Activated naive CD4-positive, alpha-beta T cell (primary cell): ENCODE measurements at places on chromosomes 3 and 15.

DNA sequence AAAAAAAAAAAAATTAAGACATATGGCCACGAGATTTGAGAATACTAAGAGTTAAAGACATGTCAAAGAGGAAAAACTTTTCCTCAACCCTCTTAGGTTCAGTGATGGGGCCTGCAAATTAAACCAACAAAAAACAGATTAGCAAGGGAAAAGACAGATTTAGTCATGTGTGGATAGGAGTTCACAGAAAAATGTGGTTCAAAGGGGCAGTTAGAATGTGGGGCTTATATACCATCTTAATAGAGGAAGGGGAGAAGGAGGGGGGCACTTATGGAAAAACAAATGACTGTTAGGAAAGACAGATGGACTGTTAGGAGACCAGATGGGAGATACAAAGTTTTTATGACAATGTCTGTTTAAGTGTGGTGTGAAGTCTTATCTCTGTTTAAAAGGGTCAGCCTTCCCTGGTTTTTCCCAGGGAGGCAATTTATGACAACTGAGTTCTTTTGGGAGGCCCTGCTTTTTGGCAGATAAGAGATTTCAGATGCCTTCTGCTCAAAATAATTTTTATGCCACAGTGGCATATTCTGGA is 68.7 kb upstream of the FURIN start:
- no peak for DNase-seq

DNA sequence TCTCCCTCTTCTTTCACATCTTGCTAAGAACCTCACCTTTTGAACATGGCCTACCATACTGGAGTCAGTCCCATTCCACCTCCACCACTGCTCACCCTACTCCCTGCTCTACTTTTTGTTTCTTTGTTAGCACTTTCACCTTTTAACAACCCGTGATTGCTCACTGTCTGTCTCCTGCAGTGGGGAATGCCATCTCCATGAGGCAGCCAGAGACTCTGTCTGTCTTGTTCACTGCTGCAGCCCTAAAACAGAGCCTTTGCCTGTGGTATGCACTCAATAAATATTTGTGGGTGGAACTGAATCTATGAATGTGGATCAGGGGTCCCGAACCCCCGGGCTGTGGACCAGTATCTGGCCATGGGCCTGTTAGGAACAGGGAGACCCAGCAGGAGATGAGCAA is 16.5 kb upstream of the TLE3 start:
- DNase-seq = no peak

- no peak for DNase-seq
Observed at GRCh38 chr3:17847156-17847555, 104.7 kb upstream of the TBC1D5 start.

DNA sequence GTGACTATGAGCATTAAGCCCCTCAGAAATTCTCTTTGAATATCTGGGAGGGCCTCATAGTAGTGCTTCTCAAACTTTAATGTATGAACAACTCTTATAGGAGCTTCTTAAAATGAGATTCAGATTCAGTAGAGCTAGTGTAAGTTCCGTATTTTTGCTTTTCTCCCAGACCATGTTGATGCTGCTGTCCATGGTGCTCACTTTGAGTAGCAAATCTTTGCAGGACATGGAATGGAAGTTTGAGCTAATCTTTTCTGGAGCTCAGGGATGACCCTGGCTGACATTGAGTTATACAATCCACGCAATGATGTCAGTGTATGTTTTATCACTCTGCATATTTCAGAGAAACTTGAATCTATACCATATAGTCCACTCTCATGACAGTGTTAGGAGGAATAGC is 134.2 kb downstream of the OTOL1 start:
- DNase-seq = no peak

GRCh38 chr3:151491525-151491924 is 30.7 kb upstream of the IGSF10 start:
- DNase-seq = no peak

DNA sequence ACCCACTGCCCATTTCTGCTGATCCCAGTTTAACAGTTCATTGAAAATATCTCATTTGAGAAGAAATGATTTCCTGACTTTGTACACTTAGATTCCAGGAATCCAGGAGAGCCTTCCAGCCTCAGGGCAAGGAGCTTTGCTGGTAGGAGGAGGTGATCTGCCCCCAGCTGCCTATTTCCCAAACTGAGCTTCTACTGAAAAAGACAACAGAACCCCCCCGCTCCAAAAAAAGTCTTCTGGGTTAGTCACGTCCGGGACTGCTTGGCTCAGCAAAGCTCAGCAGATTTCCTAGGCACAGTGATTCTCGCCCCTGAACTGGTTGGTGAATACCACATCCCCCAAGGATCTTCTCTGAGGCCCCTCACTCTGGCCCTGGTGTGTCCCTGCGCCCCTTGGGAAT is 13.1 kb downstream of the SLC6A6 start:
- no peak for DNase-seq

DNA sequence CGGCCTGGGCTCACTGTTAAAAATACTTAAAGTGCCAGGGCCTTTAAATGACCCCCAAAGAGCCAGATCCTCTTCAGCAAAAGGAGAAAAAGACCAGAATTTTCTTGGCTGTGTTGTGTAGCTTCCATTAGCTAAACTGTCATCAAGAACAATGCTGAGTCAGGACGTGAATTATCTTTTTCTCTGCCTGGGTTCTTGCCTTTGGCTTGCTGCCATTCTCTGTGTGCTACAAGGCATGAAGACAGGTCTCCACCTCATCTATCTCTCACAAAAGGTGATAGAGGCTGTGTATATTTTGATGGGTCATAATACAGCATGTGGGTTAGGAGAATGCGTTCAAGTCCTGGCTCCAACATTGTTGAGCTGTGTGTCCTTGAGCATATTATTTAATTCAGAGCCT is 52.4 kb upstream of the SELENOK start:
- DNase-seq = no peak

DNA sequence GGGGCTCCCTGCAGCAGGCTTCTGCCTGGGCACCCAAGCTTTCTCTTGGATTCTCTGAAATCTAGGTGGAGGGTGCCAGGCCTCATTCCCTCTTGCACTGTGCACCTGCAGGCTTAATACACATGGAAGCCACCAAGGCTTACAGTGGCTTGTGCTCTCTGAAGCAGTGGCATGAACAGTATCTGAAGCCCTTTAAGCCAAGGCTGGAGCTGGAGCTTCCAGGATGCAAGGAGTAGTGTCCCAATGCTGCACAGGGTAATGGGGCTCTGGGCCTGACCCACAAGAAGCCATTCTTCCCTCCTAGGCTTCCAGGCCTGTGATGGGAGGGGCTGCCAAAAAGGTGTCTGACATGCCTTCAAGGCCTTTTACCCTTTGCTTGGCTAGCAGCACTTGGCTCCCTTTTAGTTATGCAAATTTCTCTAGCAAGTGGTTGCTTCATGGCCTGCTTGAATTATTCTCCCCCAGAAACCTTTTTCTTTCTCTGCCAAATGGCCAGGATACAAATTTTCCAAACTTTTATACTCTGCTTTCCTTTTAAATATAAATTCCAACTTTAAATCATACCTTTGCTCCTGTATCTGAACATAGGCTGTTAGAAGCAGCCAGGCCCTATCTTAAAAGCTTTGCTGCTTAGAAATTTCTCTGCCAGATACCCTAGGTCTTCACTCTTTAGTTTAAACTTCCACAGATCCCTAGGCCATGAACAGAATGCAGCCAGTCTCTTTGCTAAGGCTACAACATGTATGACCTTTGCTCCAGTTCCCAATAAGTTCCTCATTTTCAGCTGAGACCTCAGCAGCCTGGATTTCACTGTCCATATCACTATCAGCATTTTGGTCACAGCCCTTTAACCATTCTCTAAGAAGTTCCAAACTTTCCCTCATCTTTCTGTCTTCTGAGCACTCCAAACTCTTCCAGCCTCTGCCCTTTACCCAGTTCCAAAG is 201.1 kb upstream of the LRRFIP2 start:
- DNase-seq = no peak

DNA sequence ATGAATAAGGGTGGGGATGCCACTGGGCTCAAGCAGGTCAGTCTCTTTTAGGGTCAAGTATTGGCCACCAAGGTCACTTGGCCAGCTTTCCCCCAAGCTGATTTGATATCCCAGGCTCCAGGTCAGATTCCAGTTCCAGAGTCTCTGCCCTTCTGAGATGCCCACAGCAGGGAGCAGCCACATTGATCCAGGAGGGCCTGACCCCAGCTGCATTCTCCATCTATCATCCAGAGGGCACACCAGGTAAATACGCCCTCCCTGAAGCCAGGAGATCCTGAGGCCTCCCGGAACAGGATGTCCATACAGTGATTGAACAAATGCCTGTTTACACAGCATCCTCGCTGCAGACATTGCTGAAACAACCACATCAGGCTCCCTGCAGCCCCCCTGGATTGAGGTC is 264.6 kb upstream of the TLE3 start:
- DNase-seq = no peak

- no peak for DNase-seq
Observed at GRCh38 chr3:111200027-111200426, 128.4 kb downstream of the NECTIN3 start.

DNA sequence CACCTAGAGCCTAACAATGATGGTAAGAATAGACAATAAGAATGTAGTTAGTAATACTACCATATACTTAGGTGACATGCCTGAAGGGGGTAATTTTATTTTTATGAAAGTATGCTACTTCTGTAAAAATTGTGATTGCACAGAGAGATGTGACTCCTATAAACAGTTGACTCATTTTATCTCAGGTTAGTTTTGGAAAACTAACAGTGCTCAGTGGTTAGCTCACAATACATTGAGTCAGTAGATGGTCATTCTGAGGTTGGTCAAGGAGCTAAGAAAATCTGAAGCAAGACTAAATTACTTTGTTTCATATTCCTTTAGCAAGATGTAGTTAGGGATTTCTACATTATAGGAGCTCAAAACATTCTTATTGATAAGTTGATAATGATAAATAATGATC is 271.0 kb downstream of the EDEM1 start:
- no peak for DNase-seq

GRCh38 chr3:46604127-46604526 is 8.2 kb upstream of the FAM240A start:
- DNase-seq = no peak

GRCh38 chr15:45326741-45327140 is 51.6 kb downstream of the GATM start:
- no peak for DNase-seq

- no peak for DNase-seq
Observed at GRCh38 chr3:2958551-2958950, 151.6 kb downstream of the IL5RA start.

DNA sequence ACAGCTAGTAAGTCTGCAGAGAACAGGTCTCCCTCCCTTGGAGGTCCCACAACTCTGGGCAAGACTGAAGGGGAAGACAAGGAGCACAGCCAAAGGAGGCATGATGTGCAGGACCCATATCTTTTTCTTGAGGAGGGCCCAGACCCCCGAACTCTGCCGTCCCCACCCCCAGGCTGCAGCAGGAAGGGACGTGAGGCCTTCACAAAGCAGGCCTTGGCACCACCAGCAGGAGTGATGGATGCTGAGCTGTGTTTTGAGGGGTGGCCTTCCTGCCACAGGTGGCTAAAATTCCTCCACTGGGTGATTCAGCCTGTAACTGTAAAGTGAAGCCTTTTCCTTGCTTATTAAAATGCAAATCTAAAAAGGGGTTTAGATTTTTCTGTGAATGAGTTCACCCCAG is 8.6 kb downstream of the PLA2G4D start:
- no peak for DNase-seq

DNA sequence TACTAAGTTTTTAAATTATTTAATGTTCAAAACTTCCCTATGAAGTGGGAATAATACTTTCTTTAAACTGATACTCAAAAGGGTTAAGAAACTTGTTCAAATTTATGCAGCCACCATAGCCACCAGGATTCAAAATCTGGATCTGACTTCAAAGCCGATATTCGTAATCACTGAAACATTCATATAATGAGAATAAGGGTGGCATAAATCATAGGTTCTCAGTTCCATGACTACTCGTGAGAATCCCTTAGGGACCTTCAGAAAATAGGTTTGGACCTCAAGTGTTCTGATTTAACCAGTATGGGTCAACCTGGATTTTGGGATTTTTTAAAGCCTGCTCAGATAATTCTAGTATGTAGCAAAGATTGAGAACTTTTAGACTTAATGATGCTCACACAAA is 160.6 kb downstream of the RBMS3 start:
- DNase-seq = no peak

DNA sequence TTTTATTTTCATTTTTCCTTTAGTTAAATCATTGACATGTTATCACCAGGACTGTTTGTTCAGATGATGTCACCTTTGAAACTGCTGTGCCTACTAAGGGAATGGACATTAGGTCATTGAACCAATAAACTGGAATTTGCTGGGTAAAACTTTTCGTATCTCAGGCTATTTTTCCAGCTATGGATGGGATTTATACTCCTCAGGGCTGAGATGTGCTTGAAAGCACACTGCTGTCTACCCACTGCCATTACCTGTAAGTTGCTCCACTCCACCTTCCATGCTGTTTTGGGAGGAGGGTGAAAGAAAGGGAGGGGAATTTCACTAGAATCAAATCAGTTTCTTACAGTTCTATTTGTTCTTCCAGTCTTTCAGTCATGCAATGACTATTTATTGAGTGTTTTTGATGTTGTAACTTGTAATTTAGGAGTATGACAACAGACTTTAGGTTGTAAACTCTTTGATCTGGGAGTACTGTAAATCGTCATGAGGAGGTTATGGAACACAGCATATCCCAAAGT is 11.3 kb downstream of the EHD4 start:
- DNase-seq = no peak
